Sciatic nerve (tissue), 2 donors: ENCODE measurements at places on chromosomes 6 and 20.

GRCh38 chr20:64214952-64215351 lies 40.6 kb upstream of the PCMTD2 start:
- no peak for DNase-seq

DNA sequence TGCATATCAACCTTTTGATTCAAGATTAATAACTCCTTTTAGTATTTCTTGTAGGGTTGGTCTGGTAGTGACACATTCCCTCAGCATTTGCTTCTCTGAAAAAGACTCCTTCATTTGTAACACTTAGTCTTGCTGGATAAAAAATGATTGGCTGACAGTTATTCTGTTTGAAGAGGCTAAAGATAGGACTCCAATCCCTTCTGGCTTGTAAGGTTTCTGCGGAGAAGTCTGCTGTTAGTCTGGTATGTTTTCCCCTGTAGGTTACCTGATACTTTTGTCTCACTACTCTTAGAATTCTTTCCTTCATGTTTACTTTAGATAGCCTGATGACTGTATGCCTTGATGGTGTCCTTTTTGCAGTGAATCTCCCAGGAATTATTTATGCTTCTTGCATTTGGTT lies 96.0 kb downstream of the CARMIL1 start:
- DNase-seq, result no peak

- DNase-seq, result no peak
Measured at GRCh38 chr6:39753725-39754045, 28.5 kb upstream of the KIF6 start.

- no peak for DNase-seq
Measured at GRCh38 chr6:72175916-72176315, 289.6 kb downstream of the RIMS1 start.

DNA sequence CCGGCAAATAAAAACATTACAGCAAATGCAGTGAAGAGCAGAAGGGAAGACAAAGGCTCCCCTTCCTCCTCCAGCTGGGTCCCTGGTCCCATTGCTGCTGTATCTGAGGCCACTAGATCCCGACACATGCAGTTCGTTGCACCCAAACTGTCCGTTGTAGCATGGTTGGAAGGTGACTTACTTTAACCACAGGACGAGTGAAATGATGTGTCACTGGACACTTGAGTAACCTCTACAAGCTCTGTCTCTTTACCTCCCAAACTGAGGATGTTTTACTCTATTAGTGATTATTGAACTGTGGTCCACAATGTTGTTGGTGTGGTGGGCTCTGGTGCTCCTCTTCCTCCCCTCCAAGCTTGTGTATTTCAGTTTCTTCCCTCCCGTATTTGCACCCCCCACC lies 46.2 kb upstream of the ARMH2 start:
- DNase-seq, result no peak

DNA sequence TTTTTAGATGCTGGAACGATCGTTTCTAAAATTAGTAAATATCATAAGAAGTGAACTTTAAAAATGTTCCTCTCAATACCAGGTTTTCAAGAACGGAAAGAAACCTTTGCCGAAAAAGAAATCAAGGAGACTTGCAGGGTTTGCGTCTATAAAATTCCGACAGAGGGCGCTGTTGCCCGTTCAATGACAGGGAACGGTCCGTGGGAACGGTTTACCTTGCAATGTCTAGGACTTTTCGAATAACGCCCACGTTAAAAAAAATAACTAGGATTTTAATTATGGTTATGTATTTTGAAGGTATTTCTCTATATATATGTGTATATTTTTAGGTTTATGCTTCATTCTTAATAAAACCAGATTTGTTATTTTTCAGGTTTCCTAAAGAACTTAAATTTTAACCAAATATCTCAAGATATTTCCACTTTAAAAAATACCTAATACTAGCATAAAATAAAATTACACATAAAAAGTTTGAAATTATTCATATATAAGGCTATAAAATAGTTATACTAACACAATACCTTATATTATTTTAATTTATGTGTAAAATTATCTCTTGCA lies 2.5 kb upstream of the TFAP2B start:
- peak; percentile 89 for DNase-seq

- peak; percentile 52 for DNase-seq
Measured at GRCh38 chr6:315921-316752, 23.9 kb downstream of the DUSP22 start.

DNA sequence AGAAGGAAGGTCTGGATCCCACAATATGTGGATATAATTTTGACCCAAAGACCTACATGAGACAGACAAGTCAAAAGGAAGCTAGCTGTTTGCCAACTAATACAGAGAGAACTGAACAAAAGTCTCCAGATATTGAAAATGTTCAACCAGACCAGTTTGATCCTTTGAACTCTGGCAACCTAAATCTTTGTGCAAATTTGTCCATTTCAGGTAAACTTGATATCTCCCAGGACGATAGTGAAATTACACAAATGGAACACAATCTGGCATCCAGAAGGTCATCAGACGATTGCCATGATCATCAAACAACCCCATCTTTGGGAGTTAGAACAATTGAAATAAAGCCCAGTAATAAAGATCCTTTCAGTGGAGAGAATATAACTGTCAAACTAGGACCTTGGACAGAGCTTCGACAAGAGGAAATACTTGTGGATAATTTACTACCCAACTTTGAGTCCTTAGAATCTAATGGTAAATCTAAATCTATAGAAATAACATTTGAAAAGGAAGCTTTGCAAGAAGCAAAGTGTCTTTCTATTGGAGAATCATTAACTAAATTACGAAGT lies 41.9 kb upstream of the SDHAF4 start:
- no peak for DNase-seq

DNA sequence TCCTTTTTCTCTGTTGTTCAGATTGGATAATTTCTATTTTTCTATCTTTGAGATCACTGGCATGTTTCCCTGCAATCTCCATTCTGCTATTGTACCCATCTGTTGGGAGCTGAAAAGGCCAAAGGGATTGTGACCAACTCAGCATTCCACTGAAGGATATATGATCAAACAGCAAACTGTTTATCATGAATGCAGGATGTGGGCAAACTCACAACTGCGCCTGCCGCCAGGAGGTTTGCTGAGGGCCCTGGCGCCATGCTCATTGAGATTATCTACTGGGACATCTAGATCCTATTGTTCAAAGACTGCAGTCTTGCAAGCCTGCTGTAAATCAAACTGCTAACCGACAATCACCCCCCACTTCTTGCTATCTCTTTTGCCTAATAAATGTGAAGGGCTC lies 3.8 kb upstream of the FKBP1A start:
- no peak for DNase-seq

GRCh38 chr6:44650947-44651346 lies 263.4 kb downstream of the CDC5L start:
- DNase-seq, result no peak

- no peak for DNase-seq
Measured at GRCh38 chr6:56803594-56803993, 151.3 kb upstream of the BEND6 start.

DNA sequence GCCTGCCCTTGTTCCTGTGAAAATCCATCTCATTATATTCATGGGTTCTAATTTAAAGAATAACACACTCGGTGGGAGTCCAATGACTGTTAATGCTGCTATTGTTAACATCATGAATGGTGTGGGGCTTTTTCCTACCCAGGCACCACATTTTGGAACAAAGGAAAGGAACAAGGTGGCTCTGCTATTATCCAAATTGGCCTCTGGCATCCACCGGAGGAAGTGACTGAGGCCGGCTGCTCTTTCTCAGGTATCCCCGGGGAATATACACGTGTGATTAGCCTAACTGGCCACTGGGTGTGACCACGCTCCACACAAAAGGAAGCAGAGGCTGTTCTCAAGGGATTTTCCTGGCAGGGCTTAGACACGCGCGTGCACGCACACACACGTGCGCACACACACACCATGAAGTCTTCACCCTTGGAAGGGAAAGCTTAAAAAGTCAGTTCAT lies 601.2 kb upstream of the ARID1B start:
- no peak for DNase-seq

GRCh38 chr20:36720510-36720909 lies 25.4 kb downstream of the NDRG3 start:
- no peak for DNase-seq

DNA sequence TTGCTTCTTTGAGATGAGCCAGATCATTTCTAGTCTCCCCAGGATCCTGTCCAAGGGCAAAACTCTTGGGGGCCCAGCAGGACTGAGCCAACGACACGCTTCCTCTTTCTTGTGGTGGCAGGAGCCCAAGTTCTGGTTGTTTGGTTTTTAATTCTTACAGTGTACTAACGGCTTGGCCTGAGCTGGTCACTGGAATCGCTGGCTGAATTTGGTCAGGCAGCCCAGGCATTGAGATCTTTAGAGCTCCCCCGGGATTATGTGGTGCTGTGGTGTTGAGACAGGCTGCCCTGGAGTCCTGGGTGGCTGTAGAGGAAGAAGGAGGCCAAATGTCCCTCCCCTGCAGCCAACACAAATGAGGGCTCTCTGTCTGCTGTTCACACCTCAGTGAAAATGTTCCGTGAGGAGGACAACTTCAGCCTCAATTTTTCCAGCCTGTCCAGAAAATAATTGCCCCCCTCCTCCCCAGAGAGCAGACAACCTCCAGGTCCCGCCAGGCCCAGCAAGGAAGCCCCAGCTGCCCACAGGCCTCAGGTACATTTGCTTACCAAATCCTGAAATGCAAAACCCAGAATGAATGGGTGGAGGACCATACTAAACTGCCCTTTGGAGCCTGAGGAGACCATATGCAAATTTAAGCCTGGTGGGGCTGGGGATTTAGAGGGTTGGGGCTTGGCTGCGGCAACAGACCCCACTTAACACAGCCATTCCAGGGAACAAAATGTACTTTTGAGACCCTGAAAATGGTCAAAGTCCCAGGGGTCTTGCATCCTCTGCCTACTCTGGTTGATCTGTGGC lies 23.6 kb downstream of the BNIP5 start:
- no peak for DNase-seq

GRCh38 chr6:39698789-39699188 lies 26.4 kb downstream of the KIF6 start:
- no peak for DNase-seq

- DNase-seq, result no peak
Measured at GRCh38 chr6:116741571-116741970, 23.9 kb downstream of the FAM162B start.

DNA sequence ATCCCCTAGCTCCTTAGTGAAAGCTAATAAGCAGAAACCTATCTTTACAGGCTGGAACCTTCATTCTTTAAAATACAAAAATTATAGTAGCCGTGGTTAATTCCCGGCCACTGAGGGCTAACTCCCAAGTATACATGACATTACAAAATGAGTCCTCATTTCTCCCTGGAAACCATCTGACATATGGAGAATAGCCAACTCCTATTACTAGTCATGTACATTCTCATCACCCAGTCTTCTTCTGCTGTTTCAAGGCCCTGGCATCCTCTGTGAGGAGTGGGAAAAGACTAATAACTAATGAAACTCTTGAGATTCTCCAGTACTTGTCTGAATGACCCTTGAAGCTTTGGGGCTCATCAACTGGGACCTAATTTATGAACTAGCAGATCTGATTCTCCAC lies 30.2 kb downstream of the CSNK2A1 start:
- DNase-seq, result no peak

DNA sequence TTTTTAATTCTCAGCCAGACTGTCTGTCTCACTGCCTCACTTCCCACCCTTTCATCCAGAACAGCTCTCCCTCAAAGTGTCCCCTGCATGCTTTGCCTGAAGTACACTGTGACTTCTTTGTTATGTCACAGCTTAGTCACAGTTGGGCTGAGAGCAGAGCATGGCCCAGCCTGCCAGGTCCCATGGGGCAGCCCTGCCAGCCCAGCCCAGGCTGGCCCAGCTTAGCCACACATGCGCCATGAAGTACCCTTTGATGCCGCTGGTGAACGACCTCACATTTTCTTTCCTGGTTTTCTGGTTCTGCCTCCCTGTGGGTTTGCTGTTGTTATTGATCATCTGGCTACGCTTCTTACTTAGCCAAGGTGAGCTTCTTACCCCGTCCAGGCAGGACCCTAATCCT lies at the start of gene ADIG:
ADIG (plus strand) TSS at position 185 of the 400 bp plus-strand sequence; CDS start at position 239, 54 bp downstream.
- no peak for DNase-seq

- no peak for DNase-seq
Measured at GRCh38 chr6:133337308-133337707, 96.2 kb downstream of the EYA4 start.

DNA sequence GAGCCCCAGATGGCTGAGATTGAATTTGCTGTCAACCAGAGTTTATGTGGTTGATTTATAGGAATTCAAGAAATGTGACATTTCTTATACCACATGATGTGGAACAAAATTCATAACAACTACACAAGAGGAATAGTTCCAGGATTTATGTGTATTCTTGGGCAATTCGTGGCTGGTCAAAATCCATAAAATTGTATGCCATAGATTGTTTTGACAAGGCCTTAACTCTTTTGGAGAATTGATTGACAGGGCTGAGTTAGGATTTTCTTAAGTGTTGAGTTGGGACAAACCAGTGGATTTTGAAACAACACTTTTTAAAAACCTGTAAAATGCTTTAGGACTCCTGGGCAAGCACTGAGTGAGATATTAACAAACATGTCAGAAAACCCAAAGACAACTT lies 19.4 kb upstream of the SLC2A12 start:
- no peak for DNase-seq

DNA sequence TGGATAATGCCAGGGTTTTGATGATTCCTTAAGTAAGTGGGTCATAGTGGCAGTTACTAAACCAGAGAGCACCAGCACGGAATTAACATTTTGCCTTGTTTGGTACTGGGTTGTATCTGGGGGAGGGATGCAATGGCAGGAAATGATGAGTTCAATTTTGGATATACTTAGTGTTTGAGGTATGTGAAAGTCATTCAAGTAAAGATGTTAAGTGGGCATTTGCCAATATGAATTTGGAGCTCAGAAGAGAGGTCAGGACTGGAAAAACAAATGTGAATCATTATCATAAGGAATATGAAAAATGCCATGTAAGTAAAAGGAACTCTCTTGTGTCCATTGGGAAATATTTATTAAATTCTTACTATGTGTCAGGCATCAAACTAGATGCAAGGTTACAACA lies 6.2 kb downstream of the PXT1 start:
- DNase-seq, result no peak

GRCh38 chr20:31341470-31341869 lies 26.9 kb upstream of the DEFB118 start:
- no peak for DNase-seq

DNA sequence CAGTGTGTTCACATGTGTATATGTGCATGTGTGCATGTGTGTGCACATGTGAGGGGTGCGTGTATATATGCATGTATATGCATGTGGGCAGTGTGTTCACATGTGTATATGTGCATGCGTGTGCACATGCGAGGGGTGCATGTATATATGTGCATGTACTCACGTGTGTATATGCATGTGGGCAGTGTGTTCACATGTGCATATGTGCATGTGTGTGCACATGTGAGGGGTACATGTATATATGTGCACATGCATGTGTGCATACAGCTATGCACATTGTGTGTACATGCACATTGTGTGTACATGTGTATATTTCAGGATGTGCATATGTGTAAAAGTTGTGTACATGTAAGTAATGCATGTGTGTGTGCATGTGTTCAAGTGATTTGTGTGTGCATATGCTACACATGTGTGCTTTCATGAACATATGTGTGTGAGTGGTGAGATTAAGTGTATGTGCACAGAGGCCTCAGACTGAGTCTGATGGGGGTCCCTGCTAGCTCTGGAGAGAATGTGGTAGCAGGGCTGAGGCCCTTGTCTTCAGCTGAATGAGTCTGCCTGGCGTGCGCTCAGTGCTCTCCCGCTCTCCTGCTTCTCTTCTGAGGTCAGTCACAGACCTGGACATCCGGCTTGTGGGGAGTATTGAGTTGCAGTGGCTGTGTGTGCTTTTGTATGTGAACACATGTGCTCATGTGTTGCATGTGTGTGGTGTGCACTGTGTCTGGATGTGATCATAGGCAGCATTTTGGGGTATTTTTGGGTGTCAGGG lies 19.9 kb upstream of the MYT1 start:
- DNase-seq, result peak; percentile 4

GRCh38 chr6:100892116-100892515 lies 11.0 kb upstream of the ASCC3 start:
- DNase-seq, result no peak
